ENCODE measurements at places on chromosomes 6 and 20.

DNA sequence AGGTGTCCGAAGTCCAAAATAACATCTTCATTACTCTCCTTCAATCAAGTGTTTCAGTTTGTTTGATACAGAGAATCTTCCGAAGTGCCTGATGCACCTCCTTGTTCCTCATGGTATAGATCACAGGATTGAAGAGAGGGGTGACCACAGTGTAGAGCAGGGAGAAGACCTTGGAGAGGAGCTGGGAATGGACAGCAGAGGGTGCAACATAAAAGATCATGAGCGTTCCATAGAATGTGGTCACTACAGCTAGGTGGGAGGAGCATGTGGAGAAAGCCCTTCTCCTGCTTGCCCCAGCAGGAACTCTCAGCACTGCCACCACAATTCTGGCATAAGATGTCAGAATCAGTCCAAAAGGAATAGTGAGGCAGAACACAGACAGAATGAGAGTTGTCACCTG lies 11.9 kb downstream of the OR12D1 start:
- H3K36me3 ChIP-seq = no peaks in the 10 kb centered on the region
- H3K4me1 ChIP-seq = no peaks in the 10 kb centered on the region
- no peaks in the 10 kb centered on the region for H3K27me3 ChIP-seq
- H3K4me3 ChIP-seq = no peak overlapping the region

GRCh38 chr6:33742092-33742491 lies 4.6 kb downstream of the IP6K3 start:
- H3K4me3 ChIP-seq = no peak overlapping the region
- H3K4me1 ChIP-seq = peaks cover 11% of the 10 kb centered on the region
- DNase-seq = no peak
- no peak overlapping the region for H3K27ac ChIP-seq

DNA sequence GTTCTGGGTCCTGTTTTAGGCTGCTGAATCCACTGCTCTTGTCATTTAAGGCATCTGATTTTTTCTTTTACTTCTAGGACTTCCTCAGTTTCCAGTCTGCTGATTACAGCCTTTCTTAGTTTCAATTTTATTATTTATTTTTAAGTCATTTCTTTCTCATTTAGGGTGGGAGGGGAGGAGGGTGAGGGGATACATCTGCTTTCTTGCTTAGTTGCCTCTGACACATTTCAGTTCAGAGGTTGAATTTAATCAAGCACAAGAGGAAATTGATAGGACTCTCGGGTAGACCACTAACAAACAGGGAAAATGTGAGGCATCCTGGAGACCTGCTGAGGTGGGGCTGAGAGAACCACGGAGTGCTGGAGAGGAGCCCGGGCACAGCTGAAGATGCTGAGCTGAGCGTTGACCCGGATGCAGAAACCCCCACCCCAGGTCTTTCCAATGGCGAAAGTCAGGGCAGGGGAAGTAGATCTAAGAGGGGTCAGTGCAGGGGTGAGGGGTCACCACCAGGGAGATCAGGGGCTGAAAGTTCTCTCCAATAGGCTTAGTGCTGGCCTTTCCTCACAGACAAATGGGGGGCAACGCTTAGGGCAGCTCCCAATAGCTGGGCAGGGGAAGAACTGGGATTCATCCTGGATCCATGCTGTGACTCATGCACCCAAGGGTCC lies 7.6 kb upstream of the TREML2 start:
- H3K27ac ChIP-seq = no peak overlapping the region
- H3K4me3 ChIP-seq = no peak overlapping the region
- no peaks in the 10 kb centered on the region for H3K4me1 ChIP-seq
- no peaks in the 10 kb centered on the region for H3K27me3 ChIP-seq
- DNase-seq = no peak
- H3K36me3 ChIP-seq = no peaks in the 10 kb centered on the region

DNA sequence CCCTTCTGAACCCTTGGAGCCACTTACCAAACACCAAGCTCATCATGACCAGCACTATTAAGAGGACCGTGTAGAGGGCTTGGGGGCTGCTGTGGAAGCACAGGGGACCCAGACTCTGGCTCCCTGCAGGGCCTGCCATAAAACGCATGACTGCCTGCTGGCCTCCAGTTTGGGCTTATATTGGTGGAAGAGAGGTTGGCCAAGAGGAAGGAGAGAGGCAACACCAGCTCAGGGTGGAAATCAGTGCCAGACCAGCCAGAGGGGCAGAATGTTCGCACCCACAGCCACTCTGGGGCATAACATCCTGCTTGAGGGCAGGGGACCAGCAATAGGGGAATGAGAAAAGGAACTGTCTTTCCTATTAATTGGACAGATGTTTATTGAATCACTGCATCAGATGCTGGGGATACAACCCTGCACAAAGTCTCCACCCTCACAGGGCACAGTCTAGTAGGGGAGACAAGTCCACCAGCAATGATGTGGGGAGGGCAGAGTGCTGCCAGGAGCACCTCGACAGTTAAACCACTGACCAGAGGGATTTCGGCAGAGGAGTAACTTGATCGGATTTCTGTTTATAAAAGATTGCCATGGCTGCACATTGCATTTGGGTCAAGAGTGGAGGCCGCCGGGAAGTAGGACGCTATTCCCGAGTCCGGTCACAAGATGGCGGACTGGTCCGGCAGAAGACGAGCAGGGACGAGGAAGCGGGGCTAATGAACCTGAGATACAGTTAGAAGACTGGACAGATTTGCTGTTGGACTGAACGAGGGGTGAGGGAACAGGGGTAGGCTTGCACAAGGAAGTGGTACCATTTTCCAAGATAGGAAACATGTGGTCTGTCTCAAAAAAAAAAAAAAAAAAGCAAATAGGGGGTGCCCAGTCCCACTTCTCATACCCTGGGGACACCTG lies at the start of gene LY6G5C:
Gene LY6G5C, minus strand, starts transcription at position 842 of the 909 bp plus-strand sequence. Its CDS starts 694 bp downstream, at position 148.
- peak; percentile 88 for DNase-seq
- peak within 1 kb of the TSS; percentile 64 for H3K4me3 ChIP-seq
- peaks cover 10% of the 10 kb centered on the region for H3K36me3 ChIP-seq
- H3K27ac ChIP-seq = peak within 1 kb of the TSS; percentile 85

- peaks cover 4% of the 10 kb centered on the region for H3K36me3 ChIP-seq
- no peaks in the 10 kb centered on the region for H3K27me3 ChIP-seq
- peak overlapping the region; percentile 79 for H3K27ac ChIP-seq
- peaks cover 7% of the 10 kb centered on the region for H3K4me1 ChIP-seq
Observed at GRCh38 chr6:138250053-138250452, 31.8 kb upstream of the PBOV1 start.

DNA sequence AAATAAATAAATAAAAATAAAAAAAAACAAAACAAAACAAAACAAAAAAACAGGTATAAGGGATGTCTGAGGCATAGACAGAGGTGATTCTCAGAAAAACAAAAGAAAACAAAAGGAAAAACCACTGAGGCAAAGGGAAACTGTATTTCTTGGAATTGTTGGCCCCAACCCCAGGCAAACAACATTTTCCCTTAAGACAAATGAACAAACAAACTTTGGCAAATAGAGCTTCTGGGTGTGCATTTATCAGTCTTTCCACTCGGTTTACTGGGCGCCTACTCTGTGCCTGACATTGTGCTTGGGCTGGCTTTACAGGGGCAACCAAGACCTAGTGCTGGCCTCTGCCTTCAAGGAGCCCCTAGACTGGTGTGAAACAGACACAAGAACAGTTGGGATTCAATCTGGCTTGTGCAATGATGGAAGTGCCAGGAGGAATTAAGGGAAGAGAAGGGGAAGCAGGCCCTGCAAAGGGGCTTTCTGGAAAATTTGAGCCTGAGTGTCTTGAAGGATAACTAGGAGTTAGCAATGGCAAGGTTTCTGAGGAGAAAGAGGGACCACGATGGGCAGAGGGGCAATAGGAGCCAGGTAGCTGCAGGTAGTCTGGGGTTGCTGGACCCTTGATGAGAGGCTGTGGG lies 33.8 kb upstream of the IER3 start:
- H3K36me3 ChIP-seq = no peaks in the 10 kb centered on the region
- no peak for DNase-seq
- no peaks in the 10 kb centered on the region for H3K27me3 ChIP-seq
- H3K4me1 ChIP-seq = peaks cover 54% of the 10 kb centered on the region
- peak overlapping the region; percentile 77 for H3K27ac ChIP-seq
- no peak overlapping the region for H3K4me3 ChIP-seq

GRCh38 chr20:62553838-62554161 lies 78.0 kb upstream of the GATA5 start:
- H3K36me3 ChIP-seq = no peaks in the 10 kb centered on the region
- DNase-seq = no peak
- no peak overlapping the region for H3K27ac ChIP-seq
- peaks cover 96% of the 10 kb centered on the region for H3K27me3 ChIP-seq
- H3K4me1 ChIP-seq = peaks cover 17% of the 10 kb centered on the region

GRCh38 chr6:11460001-11460668 lies 77.4 kb upstream of the TMEM170B start:
- H3K27me3 ChIP-seq = no peaks in the 10 kb centered on the region
- H3K36me3 ChIP-seq = no peaks in the 10 kb centered on the region
- DNase-seq = no peak

DNA sequence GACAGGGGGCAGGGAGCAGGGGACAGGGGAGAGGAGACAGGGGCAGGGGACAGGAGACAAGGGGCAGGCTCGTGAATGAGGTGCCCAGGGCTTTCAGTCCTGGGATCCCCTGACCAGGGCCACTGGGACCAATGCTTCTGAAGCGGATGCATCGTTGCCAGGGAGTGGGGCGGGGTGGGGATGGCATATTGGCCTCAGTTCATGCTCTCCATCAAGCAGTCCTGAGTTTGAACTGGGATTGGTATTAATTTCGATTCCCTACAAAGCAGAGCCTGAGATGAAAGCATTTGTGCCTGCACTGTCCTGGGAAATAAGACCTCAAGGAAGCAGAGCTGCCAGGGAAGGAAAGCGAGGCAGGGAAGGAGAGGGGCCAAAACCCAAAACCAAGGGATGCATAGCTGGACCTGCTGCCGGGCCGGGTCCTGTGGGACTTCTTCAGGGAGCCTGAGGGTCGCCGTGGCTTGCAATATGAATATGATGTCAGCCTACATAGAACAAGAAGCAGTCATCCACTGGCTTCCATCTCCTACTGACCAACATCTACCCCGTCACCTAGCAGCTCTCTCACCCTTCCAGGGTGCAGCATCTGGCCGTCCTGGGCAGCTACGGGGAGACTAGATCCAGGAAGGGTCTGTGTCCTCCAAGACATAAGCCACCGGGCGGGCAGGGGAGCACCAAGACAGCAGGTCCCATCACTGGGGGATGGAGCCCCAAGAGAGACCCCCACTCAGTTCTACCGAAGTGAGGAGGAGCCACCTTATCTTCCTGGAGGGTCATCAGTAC lies 233.3 kb downstream of the SYNDIG1 start:
- H3K4me1 ChIP-seq = no peaks in the 10 kb centered on the region
- peaks cover 24% of the 10 kb centered on the region for H3K27me3 ChIP-seq
- no peak for DNase-seq

- peaks cover 8% of the 10 kb centered on the region for H3K4me1 ChIP-seq
- H3K36me3 ChIP-seq = peaks cover 67% of the 10 kb centered on the region
- no peak for DNase-seq
Observed at GRCh38 chr20:62345681-62346370, 21.3 kb downstream of the LAMA5 start.

- peaks cover 6% of the 10 kb centered on the region for H3K4me1 ChIP-seq
- H3K27me3 ChIP-seq = no peaks in the 10 kb centered on the region
- no peak for DNase-seq
- no peak overlapping the region for H3K4me3 ChIP-seq
Observed at GRCh38 chr6:119255492-119255891, 94.1 kb downstream of the MAN1A1 start.

GRCh38 chr6:27213544-27214125 lies 33.9 kb upstream of the PRSS16 start:
- no peak overlapping the region for H3K27ac ChIP-seq
- DNase-seq = no peak
- H3K27me3 ChIP-seq = peaks cover 60% of the 10 kb centered on the region
- no peaks in the 10 kb centered on the region for H3K36me3 ChIP-seq
- H3K4me1 ChIP-seq = no peaks in the 10 kb centered on the region
- no peak overlapping the region for H3K4me3 ChIP-seq

DNA sequence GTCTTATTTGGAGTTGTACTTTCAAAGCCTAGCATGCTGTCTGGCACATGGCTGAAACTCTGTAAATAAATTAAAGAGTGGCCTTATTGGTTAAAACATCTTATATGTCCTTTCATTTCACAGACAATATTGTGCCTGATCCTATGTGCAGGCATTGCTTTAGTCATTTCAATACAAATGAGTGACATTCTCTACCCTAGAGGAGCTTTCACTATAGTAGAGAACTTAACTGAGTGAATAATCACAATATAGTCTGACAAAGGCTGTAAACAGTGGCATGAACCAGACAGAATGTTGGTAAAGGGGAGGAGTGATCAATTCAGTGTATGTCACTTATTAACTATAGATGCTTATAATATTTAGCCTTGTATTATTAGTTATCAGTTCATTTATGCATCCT lies 481.8 kb downstream of the TFAP2B start:
- H3K27me3 ChIP-seq = no peaks in the 10 kb centered on the region
- DNase-seq = no peak
- H3K4me3 ChIP-seq = no peak overlapping the region
- no peak overlapping the region for H3K27ac ChIP-seq
- H3K36me3 ChIP-seq = no peaks in the 10 kb centered on the region
- no peaks in the 10 kb centered on the region for H3K4me1 ChIP-seq

- peak overlapping the region; percentile 43 for H3K4me3 ChIP-seq
- DNase-seq = no peak
- peaks cover 4% of the 10 kb centered on the region for H3K4me1 ChIP-seq
- no peaks in the 10 kb centered on the region for H3K36me3 ChIP-seq
- no peak overlapping the region for H3K27ac ChIP-seq
- H3K27me3 ChIP-seq = peaks cover 11% of the 10 kb centered on the region
Observed at GRCh38 chr6:168132531-168133167, 53.6 kb upstream of the FRMD1 start.

DNA sequence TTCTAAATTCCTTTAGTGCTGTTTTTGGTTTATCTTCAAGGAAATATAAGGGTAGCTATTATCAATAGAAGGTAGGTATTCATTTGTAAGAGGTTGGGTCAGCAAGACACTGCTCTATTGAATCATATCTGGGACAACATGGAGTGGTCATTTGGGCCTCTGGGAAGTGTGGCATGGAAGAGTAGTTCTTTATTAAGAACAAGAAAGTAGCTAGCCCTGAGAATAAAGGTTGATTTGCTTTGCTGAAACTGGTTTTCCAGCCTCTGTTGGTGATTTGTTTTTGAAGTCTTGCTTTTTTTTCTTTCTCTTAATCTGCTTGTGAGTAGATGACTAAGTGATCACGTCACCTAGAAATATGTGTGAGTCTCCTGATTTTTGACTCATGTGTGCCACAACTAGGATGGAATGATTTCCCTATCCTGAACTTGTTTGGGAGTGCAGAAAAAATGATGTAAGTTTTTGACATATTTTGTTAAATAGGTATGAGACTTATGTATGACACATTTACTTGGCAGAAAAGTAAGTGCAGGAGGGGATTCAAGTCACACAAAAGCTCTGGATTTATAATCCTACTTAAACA lies 381.8 kb downstream of the CENPW start:
- no peak overlapping the region for H3K4me3 ChIP-seq
- no peak for DNase-seq
- H3K27me3 ChIP-seq = no peaks in the 10 kb centered on the region
- H3K27ac ChIP-seq = no peak overlapping the region
- no peaks in the 10 kb centered on the region for H3K36me3 ChIP-seq
